ENCODE measurements at places on chromosomes 2 and 18.
A peak's percentile ranks its signal among the peaks of the same experiment; 100 is the strongest.

GRCh38 chr18:9137168-9138066, 836 bp downstream of the ANKRD12 start:
- peak; percentile 76 for DNase-seq

DNA sequence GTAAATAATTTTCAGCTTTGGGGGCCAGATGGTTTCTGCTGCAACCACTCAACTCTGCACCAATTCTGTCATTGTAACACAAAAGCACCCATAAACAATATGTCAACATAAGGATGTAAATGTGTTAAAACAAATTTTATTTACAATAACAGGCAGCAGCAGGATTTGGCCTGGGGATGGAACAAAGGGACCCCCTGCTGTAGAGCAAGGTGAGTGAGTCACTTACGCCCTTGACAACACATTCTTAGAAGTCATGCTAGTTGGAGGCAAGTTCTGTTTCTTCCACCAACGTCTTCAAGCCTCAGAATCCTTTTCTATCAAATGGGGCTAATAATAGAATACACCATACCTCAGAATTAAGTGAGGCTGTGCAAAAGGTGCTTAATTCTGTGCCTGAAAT, 610.2 kb upstream of the SYT4 start:
- DNase-seq = no peak

- no peak for DNase-seq
Observed at GRCh38 chr2:201709747-201710146, 11.3 kb upstream of the MPP4 start.

DNA sequence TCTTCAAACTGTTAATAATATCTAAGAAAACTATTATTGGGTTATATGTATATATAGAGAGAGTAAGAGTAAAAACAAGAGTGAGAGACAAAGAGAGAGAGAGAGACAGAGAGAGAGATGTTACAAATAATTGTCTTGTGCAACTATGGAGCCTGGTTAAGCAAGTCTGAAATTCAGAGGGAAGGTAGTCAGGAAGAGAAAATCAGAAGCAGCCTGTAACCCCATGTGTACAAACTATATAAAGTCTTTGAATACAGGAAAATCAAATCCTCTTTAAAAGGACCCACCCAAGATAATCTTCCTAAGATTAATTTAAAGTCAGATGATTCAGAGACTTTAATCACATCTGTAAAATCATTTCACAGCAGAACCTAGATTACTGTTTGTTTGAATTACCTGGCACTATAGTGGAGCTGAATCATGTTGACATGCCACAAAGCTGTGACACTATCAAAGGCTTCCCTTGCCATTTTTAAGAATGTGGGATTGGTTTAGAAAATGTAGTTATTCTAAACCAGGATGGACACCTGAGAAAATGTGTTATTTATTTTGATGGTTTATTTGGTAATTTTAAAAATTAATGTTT, 301.7 kb upstream of the FSIP2 start:
- no peak for DNase-seq

- DNase-seq = no peak
Observed at GRCh38 chr2:226183550-226183949, 616.1 kb downstream of the IRS1 start.

- no peak for DNase-seq
Observed at GRCh38 chr2:46845542-46846486, 69.8 kb downstream of the MCFD2 start.
